ENCODE measurements at places on chromosomes 4 and X.

GRCh38 chr4:37317104-37317643 lies 72.6 kb downstream of the NWD2 start:
- no peak for DNase-seq

DNA sequence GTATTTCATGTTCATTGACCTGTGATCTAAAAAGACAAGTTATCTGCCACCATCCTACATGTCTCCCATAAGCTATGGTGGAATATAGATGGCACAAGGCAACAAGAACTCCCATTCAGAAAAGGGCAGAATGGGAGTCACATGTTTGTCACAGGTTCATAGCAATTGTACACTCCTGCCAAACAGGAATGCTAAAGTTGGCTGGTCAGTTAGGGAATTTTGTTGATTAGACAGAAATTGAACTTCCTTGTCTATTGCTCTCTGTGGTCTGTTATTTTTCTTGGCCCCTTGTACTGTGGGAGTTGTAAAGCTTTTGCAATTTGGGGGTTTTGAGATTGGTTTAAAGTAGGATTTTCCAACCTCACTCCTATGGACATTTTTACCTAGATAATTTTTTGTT lies 101.7 kb upstream of the SOD3 start:
- no peak for DNase-seq

DNA sequence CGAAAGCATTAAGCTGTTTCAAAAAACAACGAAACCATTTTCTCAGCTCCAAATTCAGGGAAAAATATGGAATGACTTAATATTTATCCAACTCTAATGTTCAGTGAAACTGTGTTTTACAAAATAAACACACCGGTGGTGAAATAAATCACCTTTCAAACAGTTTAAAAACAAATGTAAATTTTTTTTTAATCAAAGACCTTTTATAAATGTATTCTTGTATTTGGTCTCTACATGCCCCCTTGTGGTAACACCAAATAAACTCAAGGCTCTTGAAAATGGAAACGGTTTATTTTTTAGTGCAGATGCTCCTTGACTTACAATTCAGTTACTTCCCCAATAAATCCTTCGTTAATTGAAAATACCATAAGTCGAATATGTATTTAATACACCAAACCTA lies 45.8 kb upstream of the ITM2A start:
- DNase-seq: no peak

GRCh38 chr4:111798840-111799239 lies 346.4 kb upstream of the FAM241A start:
- DNase-seq: no peak

GRCh38 chr4:112735474-112735951 lies 98.6 kb downstream of the LARP7 start:
- no peak for DNase-seq

GRCh38 chrX:130047416-130047815 lies 62.9 kb downstream of the ELF4 start:
- DNase-seq: no peak
